ENCODE measurements at places on chromosomes 1 and 21.

DNA sequence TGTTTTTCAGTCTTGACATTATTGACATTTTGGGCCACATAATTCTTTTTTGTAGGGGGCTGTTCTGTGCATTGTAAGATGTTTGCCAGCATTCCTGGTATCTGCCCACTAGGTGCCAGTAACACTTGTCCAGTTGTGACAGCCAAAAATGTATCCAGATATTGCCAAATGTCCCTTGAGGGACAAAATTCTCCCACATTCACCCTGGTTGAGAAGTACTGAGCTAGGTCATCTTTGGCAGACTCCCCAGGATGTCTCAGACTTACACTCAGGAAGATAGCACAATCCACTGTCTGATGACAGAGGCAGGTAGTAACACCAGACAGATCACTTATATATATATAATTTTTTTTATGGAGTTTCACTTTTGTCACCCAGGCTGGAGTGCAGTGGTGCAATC lies 5.9 kb downstream of the CD48 start:
- no peak for DNase-seq

GRCh38 chr21:32603131-32603530 lies 9.0 kb downstream of the CFAP298 start:
- no peak for DNase-seq

GRCh38 chr1:103170609-103171008 lies 62.3 kb upstream of the COL11A1 start:
- peak; percentile 41 for DNase-seq

GRCh38 chr21:35737449-35737848 lies 322.9 kb downstream of the SETD4 start:
- DNase-seq, result no peak

- DNase-seq, result no peak
Measured at GRCh38 chr1:183957216-183957830, 80.2 kb downstream of the COLGALT2 start.

- no peak for DNase-seq
Measured at GRCh38 chr1:47578026-47578720, 140.3 kb downstream of the FOXD2 start.

GRCh38 chr1:236311040-236311439 lies 29.3 kb upstream of the ERO1B start:
- no peak for DNase-seq

- DNase-seq, result peak; percentile 33
Measured at GRCh38 chr1:94118013-94118412, 2.9 kb downstream of the ABCA4 start.

- DNase-seq, result no peak
Measured at GRCh38 chr1:214455479-214455878, 95.9 kb downstream of the PTPN14 start.

DNA sequence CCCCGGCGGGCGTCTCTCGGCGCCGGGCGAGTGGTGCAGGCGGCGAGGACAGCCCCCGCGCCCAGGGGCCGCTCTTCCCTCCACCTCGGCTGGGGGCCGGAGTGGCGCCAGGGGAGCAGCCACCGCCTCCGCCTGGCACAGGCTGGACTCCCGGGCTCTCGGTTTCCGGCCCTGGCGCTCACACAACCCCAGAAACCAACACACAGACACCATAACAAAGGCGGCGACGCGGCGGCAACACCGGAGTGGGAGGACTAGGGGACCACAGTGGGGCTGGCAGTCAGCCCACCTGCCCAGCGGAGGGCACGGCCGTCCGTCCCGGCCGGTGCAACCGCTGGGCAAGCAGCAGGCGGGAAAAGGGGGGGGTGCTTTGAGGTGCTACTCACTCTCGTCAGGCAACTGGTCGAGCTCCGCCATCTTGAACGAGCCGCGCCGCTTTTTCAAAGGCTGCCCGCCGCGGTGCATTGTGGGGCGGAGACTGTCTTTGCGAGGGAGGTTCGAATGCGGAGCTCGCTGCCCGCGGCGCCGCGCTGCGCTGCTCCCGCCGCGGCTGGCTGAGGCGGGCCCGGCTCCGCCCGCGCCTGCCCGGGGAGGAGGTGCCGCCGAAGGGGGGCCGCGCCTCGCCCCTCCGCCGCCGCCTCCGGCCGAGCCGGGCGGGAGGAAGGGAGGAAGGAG lies at the start of gene LIN9:
Gene LIN9 (minus strand): TSS at position 442 of the 675 bp plus-strand sequence. CDS start 25 bp downstream, at position 417.
- DNase-seq, result peak; percentile 90

GRCh38 chr1:115694805-115695204 lies 53.0 kb downstream of the VANGL1 start:
- no peak for DNase-seq

DNA sequence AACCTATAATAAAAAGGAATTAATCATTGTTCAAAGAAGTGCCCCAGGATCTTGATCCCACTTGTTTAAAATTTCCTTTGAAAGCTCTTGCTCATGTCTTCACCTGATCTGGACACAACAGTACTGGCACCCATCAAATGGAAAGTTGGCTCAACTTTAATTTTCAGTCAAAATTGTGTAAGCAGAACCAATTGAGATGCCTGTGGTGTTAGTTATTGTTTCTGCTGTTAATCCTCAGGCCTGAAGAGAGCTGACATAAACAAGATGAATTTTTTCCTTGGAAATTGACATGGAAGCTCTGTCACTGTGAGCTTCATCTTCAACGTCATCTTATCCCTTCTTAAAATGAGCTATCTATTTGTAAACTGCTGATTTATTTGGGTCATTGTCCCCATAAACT lies 88.3 kb upstream of the TNFSF4 start:
- DNase-seq, result no peak

- no peak for DNase-seq
Measured at GRCh38 chr1:17109892-17110554, 9.2 kb downstream of the PADI2 start.

- DNase-seq, result peak; percentile 9
Measured at GRCh38 chr1:162389021-162389818, 7.7 kb downstream of the C1orf226 start.

- no peak for DNase-seq
Measured at GRCh38 chr1:24905979-24906720, 23.9 kb downstream of the RUNX3 start.

- DNase-seq, result no peak
Measured at GRCh38 chr1:231383159-231383860, 38.8 kb downstream of the EGLN1 start.

DNA sequence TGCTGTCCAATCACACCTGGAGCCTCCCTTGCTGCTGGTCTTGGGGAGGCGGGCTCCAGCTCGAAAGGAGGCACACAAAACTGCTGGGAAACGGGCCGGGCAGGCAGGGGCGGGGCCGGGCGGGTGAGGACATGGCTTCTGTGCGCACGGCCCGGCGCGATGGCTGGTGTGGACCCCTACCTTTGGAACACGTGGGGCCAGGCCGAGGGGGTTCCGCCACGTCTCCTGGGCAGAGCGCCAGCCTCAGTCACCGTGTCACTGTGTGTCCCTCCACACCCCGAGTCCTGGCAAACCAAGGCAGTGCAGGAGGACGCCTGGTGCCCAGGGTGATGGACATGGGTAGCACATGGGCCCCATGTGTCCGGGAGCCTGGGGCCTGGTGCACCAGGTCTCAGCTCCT lies 42.0 kb upstream of the ADARB1 start:
- no peak for DNase-seq

GRCh38 chr1:231678011-231678432 lies 51.4 kb downstream of the DISC1 start:
- DNase-seq, result peak; percentile 43

DNA sequence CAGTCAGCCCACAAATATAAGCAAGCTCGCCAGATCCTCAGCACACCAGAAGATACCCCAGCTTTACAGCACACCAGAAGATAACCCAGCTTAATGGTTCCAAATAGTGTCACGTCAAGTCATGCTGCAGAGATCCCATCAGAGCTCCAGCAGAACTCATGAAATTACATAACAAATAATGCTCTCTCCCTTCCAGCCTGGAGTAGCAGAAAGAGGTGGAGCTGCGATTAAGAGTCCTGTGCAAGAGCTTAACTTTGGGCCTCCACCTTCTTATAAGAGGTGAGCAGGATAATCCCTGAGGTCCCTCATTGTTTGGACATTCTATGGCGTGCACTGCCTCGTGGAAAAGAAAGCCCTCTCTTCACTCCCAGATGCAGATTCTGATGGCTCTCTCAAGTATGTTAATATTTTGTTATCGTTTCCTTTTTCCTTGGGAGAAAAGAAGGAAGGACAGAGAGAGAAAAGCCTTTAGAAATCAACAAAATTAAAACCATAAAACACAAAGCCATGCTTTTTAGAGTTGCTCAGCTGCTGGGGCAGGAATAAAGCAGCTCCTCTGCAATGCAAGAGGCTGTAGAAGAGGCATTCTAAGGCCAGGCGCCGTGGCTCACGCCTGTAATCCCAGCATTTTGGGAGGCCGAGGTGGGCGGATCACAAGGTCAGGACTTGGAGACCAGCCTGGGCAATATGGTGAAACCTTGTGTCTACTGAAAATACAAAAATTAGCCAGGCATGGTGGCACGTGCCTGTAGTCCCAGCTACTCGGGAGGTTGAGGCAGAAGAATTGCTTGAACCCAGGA lies 59.1 kb downstream of the GLUL start:
- DNase-seq, result no peak

GRCh38 chr21:42746593-42747275 lies 93.3 kb downstream of the PDE9A start:
- no peak for DNase-seq

DNA sequence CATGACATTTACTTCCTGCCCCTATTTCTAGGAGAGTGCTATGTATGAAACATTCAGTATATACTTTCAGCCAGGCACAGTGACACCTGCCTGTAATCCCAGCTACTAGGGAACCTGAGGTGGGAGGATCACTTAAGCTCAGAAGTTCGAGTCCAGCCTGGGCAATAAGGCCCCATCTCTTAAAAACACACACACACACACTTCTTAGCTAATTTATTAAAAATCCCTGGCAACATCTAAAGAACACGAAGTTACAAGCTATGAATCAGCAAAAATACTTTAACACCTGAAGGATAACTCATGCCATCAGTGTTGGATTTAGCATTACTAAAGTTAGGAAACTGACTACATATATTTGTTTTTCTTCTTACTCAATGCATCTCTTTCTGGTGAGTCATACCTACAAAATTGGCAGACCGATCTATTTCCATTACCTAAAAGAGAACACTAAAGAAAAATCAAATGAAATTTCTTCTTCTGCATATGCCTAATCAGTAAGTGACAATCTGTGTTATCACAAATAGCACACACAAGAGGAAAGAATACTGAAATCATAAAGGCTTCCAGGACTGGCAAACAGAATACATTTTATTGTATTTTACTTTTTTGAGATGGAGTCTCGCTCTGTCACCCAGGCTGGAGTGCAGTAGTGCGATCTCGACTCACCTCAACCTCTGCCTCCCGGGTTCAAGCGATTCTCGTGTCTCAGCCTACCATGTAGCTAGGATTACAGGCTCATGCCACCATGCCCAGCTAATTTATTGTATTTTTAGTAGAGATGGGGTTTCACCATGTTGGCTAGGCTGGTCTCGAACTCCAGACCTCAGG lies 41.4 kb downstream of the RNF115 start:
- peak; percentile 81 for DNase-seq

DNA sequence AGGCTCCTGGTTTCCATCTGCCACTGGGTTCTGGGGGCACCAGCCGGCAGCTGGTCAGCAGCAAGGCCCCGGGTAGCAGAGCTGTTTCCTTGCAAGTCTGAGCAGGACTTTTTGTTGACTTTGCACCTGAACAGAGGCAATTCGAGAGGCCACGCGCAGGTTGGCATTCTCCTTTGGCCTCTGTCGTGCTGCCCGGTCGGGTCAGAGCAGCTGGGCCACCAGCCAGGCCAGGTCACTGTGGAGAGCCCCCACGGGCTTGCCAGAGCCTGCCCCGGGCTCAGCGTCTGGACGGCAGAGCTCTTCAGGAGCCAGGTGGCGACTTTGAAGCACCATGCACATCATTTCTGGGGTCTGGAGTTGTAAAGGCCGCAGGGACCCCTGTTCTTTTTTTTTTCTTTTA lies 28.4 kb upstream of the TMEM52 start:
- DNase-seq, result no peak

GRCh38 chr1:78715181-78715661 lies 65.6 kb downstream of the IFI44 start:
- DNase-seq, result peak; percentile 84

GRCh38 chr1:8116894-8117264 lies 90.8 kb upstream of the ERRFI1 start:
- DNase-seq, result peak; percentile 89

DNA sequence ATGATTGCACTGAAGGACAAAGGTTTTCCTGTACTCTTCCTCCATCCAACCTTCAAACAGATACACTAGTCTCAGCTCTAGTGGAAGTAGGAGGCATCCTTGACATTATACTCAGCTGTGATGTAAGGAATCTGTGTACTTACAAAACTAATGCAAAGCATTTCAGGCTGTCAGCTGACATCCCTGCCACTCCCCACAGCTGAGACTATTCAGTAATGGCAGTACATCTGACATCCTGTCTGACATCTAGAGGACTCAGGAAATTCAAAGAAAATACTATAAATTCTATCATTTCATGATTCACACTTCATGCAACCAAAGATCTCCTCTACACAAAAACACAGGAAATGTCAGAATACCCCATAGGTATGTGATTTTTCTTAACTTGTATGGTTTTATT lies 325.8 kb downstream of the SMYD3 start:
- peak; percentile 24 for DNase-seq

GRCh38 chr1:37482796-37483744 lies 8.7 kb downstream of the ZC3H12A start:
- no peak for DNase-seq

- no peak for DNase-seq
Measured at GRCh38 chr1:116507631-116508030, 63.2 kb downstream of the CD58 start.

- DNase-seq, result no peak
Measured at GRCh38 chr1:10968411-10968826, 44.0 kb upstream of the TARDBP start.

GRCh38 chr1:41023279-41023990 lies 1.9 kb upstream of the SLFNL1 start:
- DNase-seq, result peak; percentile 36

- no peak for DNase-seq
Measured at GRCh38 chr1:16064536-16065268, 8.7 kb downstream of the FAM131C start.

GRCh38 chr1:206013026-206013795 lies 10.0 kb upstream of the RAB7B start:
- no peak for DNase-seq

DNA sequence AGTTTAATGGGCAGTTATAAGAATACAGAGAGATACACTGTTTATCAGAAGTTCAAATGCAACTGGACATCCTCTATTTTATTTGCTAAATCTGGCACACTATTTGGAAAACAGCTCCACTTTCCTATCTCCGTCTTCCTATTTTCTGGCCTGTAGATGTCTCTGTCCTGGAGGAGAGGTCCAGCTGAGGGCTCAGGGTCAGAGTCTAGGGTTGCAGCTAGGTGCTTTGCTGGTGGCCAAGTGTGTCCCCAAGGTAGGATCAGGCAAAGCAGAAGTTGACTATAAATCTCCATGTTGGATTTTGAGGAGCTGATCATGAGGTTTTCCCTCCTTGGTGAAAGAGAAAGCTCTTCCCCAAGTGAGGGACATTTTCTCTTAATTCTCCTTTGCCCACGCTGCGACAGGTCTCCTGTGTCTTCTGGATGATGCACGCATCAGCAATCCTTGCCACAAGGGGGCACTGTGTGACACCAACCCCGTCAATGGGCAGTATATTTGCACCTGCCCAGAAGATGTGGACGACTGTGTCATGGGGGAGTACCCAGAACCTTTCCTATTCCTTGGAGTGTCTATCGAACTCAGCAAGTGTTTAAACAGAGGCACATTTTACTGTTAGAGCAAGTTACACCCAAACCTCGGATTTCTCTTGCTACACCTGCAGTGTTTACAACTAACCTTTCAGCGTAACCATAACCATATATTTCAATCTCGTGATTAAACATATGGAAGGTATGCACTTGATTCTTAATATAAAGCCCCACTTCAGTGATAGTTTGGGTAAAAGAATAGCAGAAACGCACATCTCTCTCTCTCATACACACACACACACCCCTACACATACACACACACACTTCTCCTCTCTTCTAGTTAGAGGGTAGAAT lies 10.2 kb downstream of the ADAM30 start:
- DNase-seq, result peak; percentile 46
